Muscle of arm (tissue), 14 donors: ENCODE measurements at places on chromosomes 4 and X. TPM values are rescaled to one million over a fixed set of nuclear protein-coding genes. Genes with fewer than 3 reads are reported as not detected.

ASB9 gene
- polyA plus RNA-seq = 3.7 TPM

CDKL5 gene
- 4.6 TPM for polyA plus RNA-seq

FGFBP2 gene
- polyA plus RNA-seq = 1.3 TPM

SHROOM4 gene
- 5.5 TPM for polyA plus RNA-seq

TMPRSS11D gene
- polyA plus RNA-seq = 0.09 TPM

SPANXA2 gene
- polyA plus RNA-seq = not detected

STK32B gene
- polyA plus RNA-seq = 10.3 TPM

COQ2 gene
- polyA plus RNA-seq = 10.0 TPM

RAB41 gene
- polyA plus RNA-seq = 0.27 TPM

XKRX gene
- polyA plus RNA-seq = 0.07 TPM

ADH1B gene
- polyA plus RNA-seq = 13.5 TPM

TMEM35A gene
- not detected for polyA plus RNA-seq

DNA sequence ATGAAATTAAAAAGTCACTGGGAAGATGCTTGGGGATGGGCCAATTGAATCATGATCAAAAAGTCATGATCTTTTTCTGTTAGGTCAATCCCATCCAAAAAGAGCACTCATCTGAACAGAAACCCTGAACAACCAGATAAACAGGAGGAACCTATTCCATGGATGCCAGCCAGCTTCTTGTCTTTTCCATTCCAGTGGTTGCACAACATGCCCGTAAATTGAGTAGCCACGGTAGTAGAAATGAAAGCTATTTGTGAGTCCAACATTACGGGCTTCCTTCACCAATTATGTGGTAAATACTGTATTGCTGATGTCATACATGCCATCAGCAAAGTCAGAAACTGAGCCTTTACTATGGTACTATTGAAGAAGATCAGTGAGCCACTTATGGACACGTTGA, 982.4 kb upstream of the HS3ST1 start:
- DNase-seq = no peak

DNA sequence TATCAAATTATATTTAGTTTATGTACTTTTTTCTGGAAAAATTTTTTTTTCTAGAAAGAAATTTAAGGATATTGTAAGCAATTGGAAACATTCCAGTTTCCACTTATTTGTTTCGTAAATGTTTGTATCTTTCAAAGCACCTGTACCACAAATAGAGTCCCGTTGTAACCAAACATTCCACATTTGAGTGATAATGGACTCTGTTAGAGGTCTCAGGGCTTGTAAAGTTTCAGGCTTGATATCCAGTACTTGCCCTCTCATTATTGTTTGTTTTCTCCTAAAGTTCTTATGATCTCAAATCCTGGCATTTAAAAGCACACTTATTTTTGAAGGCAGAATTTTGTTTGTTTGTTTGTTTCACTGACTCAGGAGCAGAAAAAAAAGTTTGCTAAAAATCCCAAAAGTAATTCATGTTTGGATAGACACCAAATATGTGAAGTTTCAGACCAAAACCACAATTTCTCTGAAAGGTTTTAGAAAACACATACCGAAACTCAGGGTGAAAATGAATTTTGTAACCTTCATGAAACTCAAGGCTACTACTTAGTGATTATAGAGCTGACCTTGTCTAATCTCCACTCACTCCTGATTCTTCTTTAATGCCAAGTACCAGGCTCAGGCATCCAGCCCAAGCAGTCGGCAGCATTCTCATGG, 5.7 kb upstream of the TMEM192 start:
- no peak for DNase-seq

DNA sequence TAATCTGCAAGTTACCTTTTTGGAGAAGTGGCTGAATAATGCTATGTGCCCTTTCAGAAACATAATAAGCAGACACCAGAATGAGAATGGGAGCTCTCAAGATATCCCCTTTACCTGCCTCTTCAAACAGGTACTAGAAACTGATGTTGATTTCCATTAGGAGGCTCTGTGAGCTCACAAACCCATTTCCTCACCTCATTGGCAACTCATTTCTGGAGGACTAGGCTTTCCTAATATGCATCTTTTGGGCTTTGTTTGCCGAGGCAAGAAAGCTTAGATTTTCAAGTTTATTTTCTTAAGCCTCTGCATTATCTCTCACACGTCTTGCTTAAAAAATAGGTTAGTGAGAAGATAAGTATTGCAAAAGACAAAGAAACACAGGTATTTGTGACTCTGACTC, 313.1 kb upstream of the IRS4 start:
- no peak for DNase-seq

- no peak for DNase-seq
These were observed 5.9 kb downstream of the ODAPH start for GRCh38 chr4:75561789-75562188.

- DNase-seq = no peak
These were observed 42.7 kb downstream of the ASMT start for GRCh38 chrX:1657367-1658070.

GRCh38 chrX:1397441-1398270, 5.7 kb upstream of the SLC25A6 start:
- DNase-seq = no peak

- no peak for DNase-seq
These were observed 4.0 kb downstream of the SRPX start for GRCh38 chrX:38216642-38217041.

DNA sequence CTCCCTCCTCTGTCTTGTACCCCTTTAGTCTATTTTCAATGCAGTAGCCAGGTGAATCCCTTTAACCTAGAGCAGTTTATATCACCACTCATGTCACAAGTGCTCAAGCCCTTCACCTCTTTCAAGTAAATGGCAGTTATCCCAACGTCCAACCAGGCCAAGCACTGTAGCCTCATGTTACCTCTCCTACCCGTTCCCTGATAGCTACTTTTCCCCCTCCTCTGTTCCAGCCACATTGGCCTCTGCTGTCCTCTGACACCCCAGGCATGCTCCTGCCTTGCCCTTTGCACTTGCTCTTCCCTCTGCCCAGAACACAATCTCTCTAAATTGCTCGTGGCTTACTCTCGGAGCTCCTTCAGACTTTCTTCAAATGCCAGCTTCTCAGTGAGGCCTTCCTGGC, 15.2 kb downstream of the GUCY1B1 start:
- no peak for DNase-seq

- DNase-seq = no peak
These were observed 32.2 kb upstream of the XPNPEP2 start for GRCh38 chrX:129706400-129707072.

- no peak for DNase-seq
These were observed 246.0 kb upstream of the PSAPL1 start for GRCh38 chr4:7680731-7681130.

GRCh38 chr4:89295415-89295927, 12.1 kb downstream of the GPRIN3 start:
- DNase-seq = no peak

DNA sequence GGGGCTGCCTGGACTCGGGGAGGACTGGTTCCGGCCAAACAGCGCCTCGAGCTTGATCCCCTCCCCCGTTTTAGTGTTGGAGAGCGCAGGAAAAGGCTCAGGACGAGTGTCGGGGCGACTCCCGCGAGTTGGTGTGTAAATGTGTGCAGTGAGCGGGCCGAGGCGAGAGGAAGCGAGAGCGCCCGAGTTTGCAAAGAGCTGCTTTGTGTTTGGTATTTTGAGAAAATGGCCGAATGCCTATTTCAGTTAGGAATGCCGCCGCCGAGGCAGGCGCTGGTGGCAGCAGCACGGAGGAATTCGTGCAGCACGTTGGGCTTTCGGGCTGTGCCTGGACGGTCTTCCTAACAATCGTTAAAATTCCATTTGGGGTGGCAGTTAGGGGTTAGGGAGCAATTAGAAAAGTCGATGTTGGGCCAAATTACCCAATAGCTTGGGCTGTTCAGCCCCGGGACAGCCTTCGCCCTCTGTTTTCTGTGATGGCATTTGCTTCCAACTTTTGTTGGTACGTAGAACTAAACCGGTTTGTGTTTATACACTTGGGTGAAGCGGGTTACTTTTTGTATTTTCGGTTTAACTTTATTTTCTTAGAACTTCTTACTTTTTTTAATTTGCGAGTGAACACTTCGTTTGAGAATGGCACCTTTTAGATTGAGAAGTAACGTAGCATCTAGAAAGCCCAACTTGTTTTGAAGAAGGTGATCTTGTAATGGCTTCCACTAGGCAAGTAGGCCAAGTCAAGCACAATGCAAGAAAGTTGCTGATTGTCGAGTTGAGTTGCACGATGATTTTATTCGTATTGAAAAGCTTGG, 1.6 kb downstream of the REST start:
- peak; percentile 51 for DNase-seq

- DNase-seq = no peak
These were observed 10.2 kb downstream of the DCUN1D4 start for GRCh38 chr4:51853027-51853682.

- peak; percentile 59 for DNase-seq
These were observed 136.0 kb upstream of the STX18 start for GRCh38 chr4:4677556-4678522.

GRCh38 chr4:137677863-137678262, 145.6 kb upstream of the PCDH18 start:
- peak; percentile 31 for DNase-seq

GRCh38 chr4:55444827-55445226, 49.1 kb downstream of the TMEM165 start:
- no peak for DNase-seq

GRCh38 chr4:10456595-10457254, 501 bp downstream of the ZNF518B start:
- DNase-seq = peak; percentile 47

GRCh38 chr4:113593400-113594230, 167.9 kb downstream of the CAMK2D start:
- DNase-seq = no peak

GRCh38 chr4:109149836-109150235, 152.6 kb downstream of the COL25A1 start:
- DNase-seq = no peak

DNA sequence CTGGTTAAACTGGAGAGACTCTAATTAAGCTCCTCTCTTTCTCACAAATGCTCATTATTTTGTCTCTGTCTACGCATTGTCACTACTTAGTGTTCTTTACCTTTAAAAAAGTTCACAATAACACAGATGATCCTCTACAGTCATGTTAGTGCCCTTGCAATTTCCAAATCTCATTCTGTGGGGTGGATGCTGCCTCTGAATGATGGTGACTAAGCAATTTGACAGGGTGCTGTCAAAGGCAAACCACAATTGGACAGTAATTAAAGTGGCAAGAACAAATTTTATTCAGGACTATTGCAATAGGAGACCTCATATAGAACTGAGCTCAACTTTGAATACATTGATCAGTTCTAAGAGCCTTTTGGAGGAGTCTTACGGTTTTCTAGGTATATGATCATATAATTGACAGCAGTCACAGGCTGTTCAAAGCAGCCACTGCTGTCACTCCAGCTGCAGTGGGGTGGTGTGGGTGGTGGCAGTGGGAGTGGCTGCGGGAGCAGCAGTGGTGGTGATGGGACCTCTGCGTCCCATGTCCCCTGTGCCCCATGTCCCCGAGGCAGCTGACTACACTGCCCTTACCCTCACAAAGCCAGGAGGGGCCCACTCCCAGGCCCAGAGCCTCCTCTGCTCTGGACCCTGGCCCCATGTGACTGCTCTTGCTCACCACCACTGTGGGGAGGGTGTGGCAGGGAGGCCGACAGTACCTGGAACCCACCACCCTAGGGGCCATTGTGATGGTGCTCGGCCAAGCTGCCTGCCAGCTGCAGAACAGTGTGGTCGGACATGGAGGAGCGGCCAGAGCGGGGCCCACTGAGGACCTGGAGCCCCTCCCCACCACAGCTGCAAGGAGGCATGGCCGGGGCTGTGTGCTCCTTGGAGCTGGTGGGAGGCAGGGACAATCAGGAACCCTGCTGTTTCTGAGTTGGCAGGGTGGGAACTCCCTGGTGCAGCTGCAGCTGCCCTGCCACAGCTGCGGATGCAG, 30.4 kb upstream of the PAGE1 start:
- no peak for DNase-seq

- DNase-seq = peak; percentile 23
These were observed 1.1 kb upstream of the TLR3 start for GRCh38 chr4:186067757-186068385.

DNA sequence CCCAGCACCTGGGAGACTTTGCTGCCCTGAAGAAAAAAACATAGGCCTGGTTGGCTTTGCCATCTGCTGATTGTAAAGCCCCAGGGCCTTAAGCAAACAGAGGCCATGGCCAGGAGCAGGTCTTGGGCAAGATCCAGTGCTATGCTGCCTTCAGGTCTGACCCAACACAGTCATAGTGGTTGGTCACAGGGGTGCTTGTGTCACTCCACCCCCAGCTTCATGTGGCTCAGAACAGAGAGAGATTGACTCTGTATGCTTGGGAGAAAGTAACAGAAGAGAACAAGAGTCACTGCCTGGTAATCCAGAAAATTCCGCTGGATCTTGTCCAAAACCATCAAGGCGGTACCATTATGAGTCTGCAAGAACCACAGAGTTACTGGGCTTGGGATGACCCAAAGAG, 24.4 kb upstream of the SMARCA5 start:
- no peak for DNase-seq

DNA sequence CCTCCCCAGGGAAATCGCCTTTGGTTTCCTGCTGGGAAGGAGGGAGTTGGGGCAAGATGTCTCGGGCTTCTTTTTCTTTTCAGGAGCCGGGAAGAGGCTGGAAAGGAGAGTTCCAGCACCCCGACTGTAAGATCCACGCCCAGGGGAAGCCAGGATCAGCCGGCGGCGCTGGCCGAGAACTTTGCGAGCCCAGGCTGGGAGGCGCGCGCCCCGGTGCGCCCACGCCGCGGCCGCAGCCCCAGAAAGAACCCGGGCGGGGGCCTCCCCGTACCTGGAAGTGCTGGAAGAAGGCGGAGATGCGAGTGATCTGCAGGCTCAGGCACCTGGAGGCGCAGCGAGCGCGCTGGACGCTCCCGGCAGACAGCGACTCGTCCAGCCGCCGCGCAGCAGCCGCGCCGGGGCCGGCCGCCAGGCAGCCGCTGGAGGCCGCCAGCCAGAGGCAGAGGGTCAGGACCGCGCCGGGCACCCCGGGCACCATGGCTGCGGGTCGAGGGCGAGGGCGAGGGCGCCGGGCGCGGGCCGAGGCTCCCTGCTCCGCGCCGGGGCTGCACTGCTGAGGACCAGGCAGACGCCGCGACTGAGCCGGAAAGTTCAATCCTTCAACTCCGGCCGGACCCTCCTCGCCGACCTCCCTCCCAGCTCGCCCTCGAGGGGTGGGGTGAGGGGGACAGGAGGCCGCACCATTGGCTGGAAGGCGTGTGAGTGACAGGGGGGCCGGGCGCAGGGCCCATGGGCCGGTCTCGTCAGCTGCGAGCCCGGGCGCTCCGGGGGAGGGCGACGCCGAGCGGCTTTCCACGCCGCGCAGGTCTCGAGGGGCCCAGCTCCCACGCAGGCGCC, at the start of gene ANOS1:
Gene ANOS1 (minus strand): TSS at position 579 of the 837 bp plus-strand sequence. CDS start 101 bp downstream, at position 478.
- peak; percentile 67 for DNase-seq

DNA sequence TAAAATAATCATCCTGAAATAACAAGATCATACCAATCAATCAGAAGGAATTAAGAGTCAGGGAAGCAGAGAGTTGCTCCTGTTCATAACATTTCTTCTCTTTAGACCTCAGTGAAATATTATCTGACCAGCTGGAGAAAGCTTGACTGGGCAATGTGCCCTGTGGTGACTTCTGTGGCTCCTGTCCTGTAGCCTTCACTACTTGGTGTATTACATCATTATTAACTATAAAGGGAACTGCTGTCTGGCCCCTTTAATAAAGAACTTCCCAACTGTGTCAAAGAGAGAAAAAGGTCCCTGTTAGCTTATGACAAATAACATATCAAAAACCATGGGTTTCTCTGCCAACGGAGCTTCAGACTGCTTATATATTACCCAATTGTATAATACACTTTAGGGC, 18.0 kb downstream of the OPHN1 start:
- peak; percentile 25 for DNase-seq
